ENCODE measurements at places on chromosomes 5 and 9. TPM values are rescaled to one million over a fixed set of nuclear protein-coding genes. Genes with fewer than 3 reads are reported as not detected.

Gene MAPK9
- 40.9 TPM for total RNA-seq

Gene ABO
- 2.3 TPM for total RNA-seq

Gene MCC
- total RNA-seq: 31.6 TPM

Gene HTR4
- 0.99 TPM for total RNA-seq

Gene ADRB2
- 5.1 TPM for total RNA-seq

Gene STPG3
- total RNA-seq: 0.58 TPM

Gene ZNF883
- total RNA-seq: 6.2 TPM
